ENCODE measurements at places on chromosomes 2 and 18. TPM values are rescaled to one million over a fixed set of nuclear protein-coding genes. Genes with fewer than 3 reads are reported as not detected.

GRCh38 chr2:193837111-193837738 is 1642.5 kb upstream of the TMEFF2 start:
- no peaks in the 10 kb centered on the region for H3K36me3 ChIP-seq
- H3K27me3 ChIP-seq = no peaks in the 10 kb centered on the region
- H3K4me1 ChIP-seq = no peaks in the 10 kb centered on the region
- H3K4me3 ChIP-seq = no peak overlapping the region

Gene RIT2
- total RNA-seq = not detected

- H3K4me3 ChIP-seq = no peak overlapping the region
- no peaks in the 10 kb centered on the region for H3K4me1 ChIP-seq
- H3K27ac ChIP-seq = no peak overlapping the region
- DNase-seq = no peak
Measured at GRCh38 chr18:22594155-22594690, 176.5 kb upstream of the CTAGE1 start.

- H3K36me3 ChIP-seq = no peaks in the 10 kb centered on the region
- no peak overlapping the region for H3K27ac ChIP-seq
- H3K4me3 ChIP-seq = no peak overlapping the region
- no peaks in the 10 kb centered on the region for H3K27me3 ChIP-seq
Measured at GRCh38 chr2:240791821-240792628, 28.0 kb downstream of the KIF1A start.

Gene ANKRD62
- not detected for total RNA-seq

Gene KCNK3
- 2.9 TPM for total RNA-seq

GRCh38 chr2:109335631-109336176 is 206.7 kb downstream of the SH3RF3 start:
- no peak overlapping the region for H3K27ac ChIP-seq
- H3K4me1 ChIP-seq = peaks cover 36% of the 10 kb centered on the region
- no peaks in the 10 kb centered on the region for H3K36me3 ChIP-seq
- no peak for DNase-seq

DNA sequence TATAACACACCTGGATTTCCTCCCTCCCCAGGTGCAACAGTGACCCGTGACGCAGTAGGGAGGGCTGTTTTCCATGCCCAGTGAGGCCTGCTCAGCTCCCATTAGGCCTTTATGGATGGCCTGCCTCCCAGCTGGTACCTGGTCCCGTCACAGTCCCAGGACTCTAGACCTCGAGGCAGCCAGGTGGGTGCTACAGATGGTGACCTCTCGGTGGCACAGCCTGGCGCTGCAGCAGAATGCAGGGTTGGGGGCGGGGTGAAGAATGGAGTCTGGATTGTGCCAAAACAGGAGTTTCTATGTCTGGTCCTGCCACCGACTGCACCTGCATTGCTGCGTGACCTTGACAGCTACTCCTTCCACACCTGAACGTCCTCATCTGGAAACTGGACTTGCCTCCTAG is 18.0 kb upstream of the YWHAQ start:
- no peak overlapping the region for H3K4me3 ChIP-seq
- no peak for DNase-seq
- no peaks in the 10 kb centered on the region for H3K27me3 ChIP-seq
- H3K27ac ChIP-seq = no peak overlapping the region

GRCh38 chr18:79558933-79559416 is 120.6 kb upstream of the CTDP1 start:
- H3K4me3 ChIP-seq = no peak overlapping the region
- H3K4me1 ChIP-seq = no peaks in the 10 kb centered on the region
- no peak for DNase-seq
- no peaks in the 10 kb centered on the region for H3K27me3 ChIP-seq

Gene RUFY4
- 4.5 TPM for total RNA-seq

- no peak overlapping the region for H3K4me3 ChIP-seq
- no peaks in the 10 kb centered on the region for H3K36me3 ChIP-seq
- H3K27ac ChIP-seq = no peak overlapping the region
- DNase-seq = no peak
- no peaks in the 10 kb centered on the region for H3K27me3 ChIP-seq
Measured at GRCh38 chr2:133200684-133201421, 367.4 kb downstream of the NCKAP5 start.

Gene LYPD6
- total RNA-seq = 0.43 TPM

DNA sequence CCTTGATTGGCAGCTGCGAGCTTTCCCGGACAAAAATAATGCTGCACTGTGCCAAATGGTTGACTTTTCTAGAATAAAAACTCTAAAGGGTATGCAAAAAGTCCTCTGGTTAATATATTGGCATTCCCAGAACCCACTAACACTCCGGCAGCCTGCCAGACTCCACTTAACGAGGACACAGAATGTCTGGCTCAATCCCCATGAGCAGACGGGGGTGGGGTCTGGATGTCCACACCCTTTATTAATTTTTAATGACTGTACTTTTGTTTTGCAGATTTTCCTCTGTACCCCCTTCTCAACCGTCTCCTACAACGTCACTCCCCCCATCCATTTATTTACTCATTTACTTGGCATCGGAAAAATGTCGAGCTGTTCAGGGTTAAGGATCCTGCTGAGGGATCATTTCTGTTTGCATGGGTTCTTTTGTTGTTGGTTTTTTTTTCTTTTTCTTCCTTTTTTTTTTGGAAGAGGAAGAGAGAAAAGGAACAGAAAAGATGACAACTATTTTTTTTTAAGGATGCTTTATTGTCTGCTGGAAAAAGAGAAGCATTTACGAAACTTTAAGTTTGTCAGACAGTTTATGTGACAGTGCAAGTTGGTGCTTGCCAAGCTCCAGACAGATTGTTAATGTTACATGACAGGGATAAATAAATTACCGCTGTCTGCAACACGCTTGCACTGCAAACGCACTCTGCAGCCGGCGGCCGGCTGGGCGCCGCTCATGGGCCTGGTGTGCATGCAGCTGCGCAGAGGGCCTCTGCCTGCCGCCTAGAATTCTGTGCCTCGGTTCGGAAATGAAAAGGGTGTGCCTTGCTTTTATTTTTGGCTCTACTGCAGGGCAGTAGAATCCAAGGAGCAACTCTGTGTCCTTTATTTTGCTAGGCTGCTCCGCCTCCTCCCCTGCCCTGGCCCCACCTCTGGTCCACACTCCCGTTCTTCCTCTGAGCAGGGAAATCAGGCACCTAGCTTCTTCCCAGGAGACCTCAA is 3.6 kb downstream of the LDLRAD4 start:
- peaks cover 17% of the 10 kb centered on the region for H3K27me3 ChIP-seq
- DNase-seq = no peak
- H3K4me3 ChIP-seq = no peak overlapping the region

Gene RESP18
- not detected for total RNA-seq

DNA sequence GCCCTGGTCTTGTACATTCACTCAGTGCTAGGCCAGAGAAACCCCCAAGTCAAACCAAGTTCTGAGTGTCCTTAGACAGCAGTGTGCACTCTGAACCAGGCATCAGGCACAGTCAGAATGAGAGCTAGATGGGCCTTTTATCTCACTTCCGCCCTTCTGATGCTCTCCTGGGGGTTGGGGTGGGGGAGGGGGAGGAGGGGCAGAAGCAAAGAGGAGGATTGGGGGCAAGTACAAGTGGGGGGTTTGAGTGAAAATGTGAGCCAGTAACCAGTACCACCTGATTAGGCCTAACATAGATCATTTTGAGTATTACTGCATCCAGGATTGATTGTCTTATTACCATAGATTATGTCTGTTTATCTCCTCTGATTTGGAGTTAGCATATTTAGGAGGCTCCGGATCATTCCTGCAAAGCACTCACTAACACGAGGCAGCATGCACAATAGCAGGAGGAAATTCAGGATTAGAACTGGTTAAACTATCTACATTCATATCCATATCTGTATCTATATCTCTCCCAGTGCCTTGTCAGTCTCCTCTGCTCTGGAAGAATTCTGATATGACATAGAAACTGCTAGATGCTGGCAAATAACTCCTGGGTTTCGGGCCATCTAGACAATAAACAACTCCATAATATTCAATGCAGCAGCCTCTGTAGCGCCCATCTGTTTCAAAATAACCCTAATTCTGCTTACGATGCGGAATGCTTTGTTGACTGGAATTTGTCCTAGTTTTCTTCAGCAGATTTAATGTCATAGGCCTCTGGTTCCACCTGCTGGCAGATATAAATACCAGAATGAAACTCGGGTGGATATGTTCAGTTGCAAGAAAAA is 149.1 kb downstream of the RHBDD1 start:
- no peak overlapping the region for H3K4me3 ChIP-seq
- H3K27ac ChIP-seq = no peak overlapping the region
- H3K36me3 ChIP-seq = no peaks in the 10 kb centered on the region
- no peaks in the 10 kb centered on the region for H3K27me3 ChIP-seq
- DNase-seq = no peak

Gene DNAJC5G
- total RNA-seq = not detected

- H3K36me3 ChIP-seq = peaks cover 18% of the 10 kb centered on the region
- no peak for DNase-seq
- H3K4me3 ChIP-seq = no peak overlapping the region
- no peaks in the 10 kb centered on the region for H3K27me3 ChIP-seq
- H3K4me1 ChIP-seq = no peaks in the 10 kb centered on the region
Measured at GRCh38 chr2:178776751-178777150, 30.5 kb downstream of the TTN start.

- no peak overlapping the region for H3K4me3 ChIP-seq
- H3K36me3 ChIP-seq = no peaks in the 10 kb centered on the region
- H3K27ac ChIP-seq = no peak overlapping the region
- no peak for DNase-seq
- H3K27me3 ChIP-seq = no peaks in the 10 kb centered on the region
Measured at GRCh38 chr2:163341426-163341825, 394.4 kb downstream of the FIGN start.

DNA sequence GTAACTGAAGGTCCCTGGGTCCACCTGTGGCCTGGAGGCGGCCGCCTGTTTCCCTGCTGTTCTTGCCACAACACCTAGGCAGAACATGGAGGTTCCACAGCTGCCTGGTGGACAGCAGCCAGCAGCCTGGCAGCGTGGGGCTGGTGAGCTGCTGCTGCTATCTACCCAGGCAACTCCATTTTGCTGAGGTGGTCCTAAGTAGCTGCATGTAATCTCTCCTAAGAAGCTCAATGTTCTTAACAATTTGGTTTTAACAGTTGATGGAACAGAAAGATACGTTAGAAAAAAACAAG is 66.7 kb downstream of the NDUFA10 start:
- H3K27ac ChIP-seq = no peak overlapping the region
- H3K4me3 ChIP-seq = no peak overlapping the region
- peaks cover 5% of the 10 kb centered on the region for H3K4me1 ChIP-seq
- no peak for DNase-seq
- no peaks in the 10 kb centered on the region for H3K27me3 ChIP-seq

- no peak overlapping the region for H3K4me3 ChIP-seq
- no peak for DNase-seq
- no peaks in the 10 kb centered on the region for H3K27me3 ChIP-seq
- H3K27ac ChIP-seq = peak overlapping the region; percentile 28
- H3K36me3 ChIP-seq = peaks cover 14% of the 10 kb centered on the region
- H3K4me1 ChIP-seq = peaks cover 33% of the 10 kb centered on the region
Measured at GRCh38 chr2:28327956-28328922, 64.4 kb upstream of the FOSL2 start.

DNA sequence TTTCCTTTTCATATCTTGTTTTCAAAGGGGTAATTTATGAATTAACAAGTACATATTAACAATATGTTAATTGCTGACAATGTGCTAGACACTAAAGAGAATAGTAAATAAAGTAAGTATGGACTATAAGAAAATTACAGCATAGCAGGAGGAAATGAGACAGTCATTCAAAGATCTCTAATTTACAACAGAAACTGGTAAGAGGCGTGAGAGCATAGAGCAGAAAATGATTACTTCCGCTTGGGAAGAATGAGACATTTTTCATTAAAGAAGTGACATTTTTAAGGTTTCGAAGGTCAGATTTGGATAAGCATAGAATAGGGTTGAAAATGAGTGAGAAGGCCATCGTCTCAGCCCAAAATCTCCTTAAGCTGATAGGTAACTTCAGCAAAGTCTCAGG is 184.4 kb upstream of the SESTD1 start:
- H3K36me3 ChIP-seq = no peaks in the 10 kb centered on the region
- no peaks in the 10 kb centered on the region for H3K27me3 ChIP-seq
- no peak for DNase-seq
- H3K4me1 ChIP-seq = no peaks in the 10 kb centered on the region

- DNase-seq = no peak
- H3K27ac ChIP-seq = no peak overlapping the region
- no peak overlapping the region for H3K4me3 ChIP-seq
- H3K4me1 ChIP-seq = no peaks in the 10 kb centered on the region
Measured at GRCh38 chr18:73099759-73100158, 232.0 kb upstream of the NETO1 start.

Gene NT5DC4
- total RNA-seq = 1.8 TPM

DNA sequence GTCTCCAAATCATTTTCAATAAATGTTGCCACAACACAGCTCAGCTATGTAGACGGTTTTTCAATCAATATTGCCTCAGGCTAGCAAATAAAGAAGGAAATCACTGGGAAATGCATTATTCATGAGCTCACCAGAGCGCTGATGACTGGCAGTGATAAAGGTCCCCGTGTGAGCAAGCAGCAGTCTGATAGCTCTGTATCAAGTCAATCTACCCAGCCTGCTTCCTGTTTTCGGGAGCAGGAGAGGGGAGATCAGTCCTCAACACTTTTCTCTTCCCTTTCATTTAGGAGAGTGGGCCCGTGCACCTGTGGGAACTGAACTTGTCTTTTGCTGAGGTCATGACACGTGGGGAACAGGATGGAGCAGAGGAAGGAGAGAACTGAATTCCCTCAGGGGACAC is 253.9 kb upstream of the SIX2 start:
- no peaks in the 10 kb centered on the region for H3K27me3 ChIP-seq
- H3K4me1 ChIP-seq = no peaks in the 10 kb centered on the region
- no peak overlapping the region for H3K27ac ChIP-seq
- no peak overlapping the region for H3K4me3 ChIP-seq
- no peaks in the 10 kb centered on the region for H3K36me3 ChIP-seq

DNA sequence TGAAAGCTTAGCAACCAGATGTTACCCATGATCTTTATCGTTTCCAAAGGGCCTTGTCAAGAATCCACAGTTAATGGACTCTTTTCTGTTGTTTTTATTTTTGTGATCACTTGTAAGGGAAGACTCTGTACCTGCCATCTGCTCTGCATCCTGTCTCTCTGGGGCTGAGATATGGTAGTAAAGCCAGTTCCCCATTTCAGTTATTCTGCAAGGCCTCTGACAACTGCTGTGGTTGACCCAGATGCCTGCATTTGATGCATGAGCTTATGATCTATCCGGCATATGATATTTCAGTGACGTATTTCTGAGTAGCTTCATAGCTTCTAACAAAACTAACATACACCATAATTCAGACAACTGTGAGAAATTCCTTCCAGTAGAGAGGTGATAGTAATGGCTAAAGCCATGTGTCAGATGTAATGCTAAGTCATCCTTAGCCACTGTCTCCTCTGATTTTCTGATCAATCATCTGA is 105.1 kb downstream of the TPO start:
- peak overlapping the region; percentile 50 for H3K27ac ChIP-seq
- H3K27me3 ChIP-seq = no peaks in the 10 kb centered on the region

Gene EHD3
- total RNA-seq = 14.6 TPM

Measured in spleen (tissue), 13 donors.